T follicular helper cell (primary cell): ENCODE measurements at places on chromosomes 4 and X.

DNA sequence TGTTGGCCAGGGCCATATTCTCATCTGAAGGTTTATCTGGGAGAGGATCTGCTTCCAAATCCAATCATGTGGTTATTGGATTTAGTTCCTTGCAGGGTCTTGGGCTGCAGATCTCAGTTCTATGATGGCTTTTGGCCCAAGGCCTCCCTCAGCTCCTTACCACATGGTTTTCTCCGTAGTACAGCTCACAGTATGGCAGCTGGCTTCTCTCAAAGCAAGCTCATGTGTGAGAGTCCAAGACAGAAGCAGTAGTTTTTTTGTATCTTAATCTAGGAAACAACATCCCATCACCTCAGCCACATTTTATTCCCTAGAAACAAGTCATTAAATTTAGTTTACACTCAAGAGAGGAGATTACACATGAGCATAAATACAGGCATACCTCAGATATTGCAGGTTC lies 24.5 kb downstream of the MND1 start:
- no peak for DNase-seq

DNA sequence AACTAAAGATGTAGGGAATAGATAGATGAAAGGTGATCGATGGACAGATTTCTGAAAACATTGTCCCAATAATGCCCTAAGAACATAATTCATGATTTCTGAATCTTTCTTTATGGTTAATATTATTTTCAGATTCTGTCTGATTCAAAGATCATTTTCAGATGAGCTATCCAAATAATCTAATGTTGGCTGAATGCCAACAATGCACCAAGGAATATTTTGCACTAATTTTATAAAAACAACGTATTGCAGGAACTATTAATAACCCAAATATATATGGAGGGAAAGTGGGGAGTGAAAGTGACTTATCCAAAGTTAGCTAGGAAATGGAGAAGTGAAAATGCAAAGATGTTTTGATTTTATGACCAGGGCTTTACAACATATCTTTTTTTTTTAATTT lies 1675.5 kb downstream of the STIM2 start:
- DNase-seq, result no peak

DNA sequence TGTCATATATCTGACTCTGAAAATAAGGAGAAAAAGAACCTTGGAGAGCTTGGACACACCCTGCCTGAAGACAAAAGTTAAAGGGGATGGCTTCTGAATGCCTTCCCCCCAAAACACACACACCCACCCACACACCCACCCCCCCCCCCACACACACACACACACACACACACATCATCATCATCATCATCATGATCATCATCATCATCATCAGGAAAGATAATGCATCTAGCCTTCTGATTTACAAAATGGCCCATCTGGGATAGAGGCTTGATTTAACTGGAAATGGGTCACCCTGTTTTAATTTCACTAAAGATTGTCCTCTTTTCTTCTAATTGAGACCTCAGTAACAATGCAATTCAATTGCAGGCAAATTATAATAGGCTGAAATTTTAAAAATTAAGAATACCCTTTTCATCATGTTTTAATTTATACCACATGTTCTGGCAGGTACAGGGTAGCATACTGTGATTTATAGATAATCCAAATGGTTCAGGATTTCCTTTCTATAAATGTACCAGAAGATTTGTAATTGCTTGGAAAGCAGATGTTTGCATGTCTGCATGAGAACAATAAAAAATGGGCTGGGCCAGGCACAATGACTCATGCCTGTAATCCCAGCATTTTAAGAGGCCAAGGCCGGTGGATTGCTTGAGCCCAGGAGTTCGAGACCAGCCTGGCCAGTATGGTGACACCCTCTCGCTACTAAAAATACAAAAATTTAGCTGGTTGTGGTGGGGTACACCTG lies 56.5 kb downstream of the TRIM2 start:
- no peak for DNase-seq

DNA sequence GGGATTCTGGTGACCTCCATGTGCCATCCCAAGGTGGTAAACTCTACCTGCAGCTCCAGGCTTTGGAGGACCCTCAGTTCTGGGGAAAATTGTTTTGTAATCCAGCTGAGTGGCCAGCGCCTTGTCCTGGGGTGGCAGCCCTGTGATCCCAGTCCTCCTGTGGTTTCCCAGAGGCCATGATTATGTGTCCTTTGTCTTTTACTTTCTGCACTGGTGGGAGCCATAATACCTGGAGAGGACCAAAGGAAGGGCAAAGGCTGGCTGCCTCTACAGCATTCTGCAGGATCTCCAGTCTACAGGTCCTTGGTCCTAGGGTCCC lies 64.0 kb downstream of the NBDY start:
- no peak for DNase-seq

- no peak for DNase-seq
Observed at GRCh38 chrX:103806862-103807474, 25.1 kb downstream of the RAB9B start.

DNA sequence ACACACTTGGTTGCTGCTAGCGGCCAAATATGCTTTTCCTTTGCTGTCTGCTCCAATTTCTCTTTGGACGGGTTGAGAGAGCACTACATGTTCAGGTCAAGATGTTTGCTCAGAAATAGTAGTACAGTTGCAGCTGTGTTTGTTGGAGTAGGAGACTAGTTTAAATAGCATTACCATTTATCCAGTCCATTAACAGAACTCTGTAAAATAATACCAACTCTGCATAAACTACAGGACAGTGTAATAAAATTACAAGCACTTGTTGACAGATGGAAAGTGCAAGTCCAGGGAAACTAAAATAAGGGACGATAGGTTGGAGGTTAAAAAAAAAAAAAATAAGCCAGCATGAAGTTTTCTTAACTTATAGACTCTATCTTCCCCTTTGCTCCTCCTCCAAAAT lies 20.2 kb downstream of the SLIT2 start:
- DNase-seq, result no peak

GRCh38 chrX:63740382-63740781 lies 44.6 kb downstream of the ARHGEF9 start:
- no peak for DNase-seq

DNA sequence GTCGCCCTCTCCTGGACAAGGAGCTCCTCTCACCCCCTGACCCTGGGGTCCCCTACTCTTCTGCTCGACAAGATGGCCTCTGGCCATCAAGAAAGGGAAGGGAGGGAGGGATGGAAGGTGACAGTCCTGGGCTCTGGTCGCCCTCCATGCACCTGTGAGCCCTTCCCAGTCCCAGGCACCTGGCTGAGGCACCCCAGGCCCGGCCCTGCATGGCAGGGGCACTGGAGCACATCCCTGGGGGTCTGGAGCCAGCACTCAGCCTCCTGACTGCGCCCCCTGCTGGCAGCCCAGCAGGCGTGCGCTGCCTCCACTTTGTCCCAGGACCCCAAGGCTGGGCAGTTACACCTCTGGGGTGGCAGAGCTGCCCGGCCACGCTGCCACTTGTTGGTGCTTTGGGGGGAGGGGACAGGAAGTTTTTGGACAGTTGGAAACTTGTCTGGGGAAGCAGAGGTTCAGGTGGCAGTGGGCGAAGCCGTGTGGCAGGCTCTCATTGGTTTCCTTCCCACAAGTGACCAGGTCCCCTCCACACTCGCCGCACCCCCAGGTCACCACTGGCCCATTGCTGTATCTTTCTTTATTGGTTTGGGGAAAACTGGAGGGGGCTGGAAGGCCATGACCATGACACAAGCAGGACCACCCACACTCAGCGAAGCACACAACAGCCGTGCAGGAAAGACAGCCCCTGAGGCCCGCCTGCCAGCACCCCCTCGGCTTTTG lies 4.3 kb downstream of the PNCK start:
- DNase-seq, result peak; percentile 22

- DNase-seq, result no peak
Observed at GRCh38 chr4:109278594-109279031, 23.8 kb downstream of the COL25A1 start.

GRCh38 chr4:178306565-178306964 lies 864.3 kb upstream of the AGA start:
- DNase-seq, result no peak

GRCh38 chrX:2677764-2678163 lies 13.3 kb upstream of the CD99 start:
- no peak for DNase-seq

DNA sequence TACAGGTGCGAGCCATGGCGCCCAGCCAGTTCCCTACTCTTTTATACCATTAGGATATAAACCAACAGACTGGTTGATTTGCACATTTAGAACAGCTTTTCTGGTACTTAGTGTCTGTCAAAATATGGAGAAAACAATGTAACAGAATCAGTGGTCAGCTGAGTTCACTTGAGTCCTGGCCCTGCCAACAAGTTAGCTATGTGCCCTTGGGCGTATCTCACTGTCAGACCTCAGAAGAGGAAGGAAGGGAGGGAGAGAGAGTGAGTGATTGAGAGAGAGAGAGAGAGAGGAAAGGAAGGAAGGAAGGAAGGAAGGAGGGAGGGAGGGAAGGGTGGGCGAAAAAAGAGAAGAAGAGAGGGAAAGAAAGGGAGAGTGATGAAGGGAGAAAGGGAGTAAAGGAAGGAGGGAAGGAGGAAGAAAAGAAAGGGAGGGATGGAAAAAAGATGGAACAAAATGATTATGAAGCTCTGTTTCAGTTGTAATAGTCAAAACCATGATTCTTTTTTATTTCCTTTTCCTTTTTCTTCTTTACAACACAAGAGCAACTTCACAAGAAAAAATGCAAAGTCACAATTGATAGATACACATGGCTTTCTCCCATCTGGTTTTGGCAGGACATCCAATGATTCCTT lies 55.7 kb upstream of the PDGFRA start:
- no peak for DNase-seq

- no peak for DNase-seq
Observed at GRCh38 chr4:97235521-97235920, 907.8 kb downstream of the STPG2 start.

DNA sequence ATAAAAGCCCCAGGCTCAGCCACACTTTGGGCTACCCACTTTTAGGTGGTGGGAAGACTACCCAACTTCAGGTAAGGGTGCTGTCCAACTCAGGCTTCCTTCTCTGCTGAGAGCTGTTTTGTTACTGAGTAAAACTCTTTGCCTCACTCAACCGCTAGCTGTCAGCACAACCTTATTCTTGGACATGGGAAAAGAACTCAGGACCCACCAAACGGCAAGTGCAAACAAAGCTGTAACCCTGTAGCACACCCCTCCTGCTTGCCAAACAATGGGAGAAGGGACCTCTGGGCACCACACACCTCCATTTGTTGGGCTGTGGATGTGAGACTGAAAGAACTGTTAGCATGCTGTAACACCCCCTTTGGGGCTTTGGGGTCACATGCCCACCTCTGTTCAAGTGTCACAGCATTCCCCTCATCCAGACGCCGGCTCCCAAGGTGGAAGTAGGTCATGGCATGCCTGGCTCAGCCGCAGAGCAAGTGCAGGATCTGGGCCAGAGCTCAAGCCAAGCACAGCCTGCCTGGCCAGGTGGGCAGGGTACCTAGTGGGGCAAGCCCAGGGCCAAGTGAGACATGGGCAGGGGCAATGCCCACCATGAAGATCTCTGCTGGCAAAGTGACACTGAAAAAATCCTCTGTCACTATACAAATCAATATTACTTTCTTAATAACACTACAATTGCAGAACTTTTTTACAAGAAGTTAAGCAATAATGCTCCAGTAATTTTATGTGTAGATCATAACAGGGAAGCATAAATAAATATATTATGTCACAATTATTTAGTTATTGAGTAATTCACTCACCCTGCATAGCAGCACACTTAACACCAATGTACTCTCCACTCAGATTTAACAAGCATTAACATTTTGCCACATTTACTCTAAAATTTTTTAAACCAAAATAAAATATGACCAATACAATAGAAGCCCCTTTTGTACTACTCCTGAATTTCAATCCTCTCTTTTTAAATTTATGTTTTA lies 107.2 kb downstream of the TBCK start:
- no peak for DNase-seq
